ENCODE measurements at places on chromosomes 13 and 19. TPM values are rescaled to one million over a fixed set of nuclear protein-coding genes. Genes with fewer than 3 reads are reported as not detected.

Gene CYP2A13
- total RNA-seq = not detected

Gene VWA8
- 32.0 TPM for total RNA-seq

Gene RFX2
- total RNA-seq = 15.6 TPM

Gene NLRP12
- not detected for total RNA-seq

Gene IRS2
- total RNA-seq = 63.5 TPM

Gene ZNF681
- total RNA-seq = 2.3 TPM

Gene GAS6
- 311 TPM for total RNA-seq

Gene C5AR1
- 0.88 TPM for total RNA-seq

DNA sequence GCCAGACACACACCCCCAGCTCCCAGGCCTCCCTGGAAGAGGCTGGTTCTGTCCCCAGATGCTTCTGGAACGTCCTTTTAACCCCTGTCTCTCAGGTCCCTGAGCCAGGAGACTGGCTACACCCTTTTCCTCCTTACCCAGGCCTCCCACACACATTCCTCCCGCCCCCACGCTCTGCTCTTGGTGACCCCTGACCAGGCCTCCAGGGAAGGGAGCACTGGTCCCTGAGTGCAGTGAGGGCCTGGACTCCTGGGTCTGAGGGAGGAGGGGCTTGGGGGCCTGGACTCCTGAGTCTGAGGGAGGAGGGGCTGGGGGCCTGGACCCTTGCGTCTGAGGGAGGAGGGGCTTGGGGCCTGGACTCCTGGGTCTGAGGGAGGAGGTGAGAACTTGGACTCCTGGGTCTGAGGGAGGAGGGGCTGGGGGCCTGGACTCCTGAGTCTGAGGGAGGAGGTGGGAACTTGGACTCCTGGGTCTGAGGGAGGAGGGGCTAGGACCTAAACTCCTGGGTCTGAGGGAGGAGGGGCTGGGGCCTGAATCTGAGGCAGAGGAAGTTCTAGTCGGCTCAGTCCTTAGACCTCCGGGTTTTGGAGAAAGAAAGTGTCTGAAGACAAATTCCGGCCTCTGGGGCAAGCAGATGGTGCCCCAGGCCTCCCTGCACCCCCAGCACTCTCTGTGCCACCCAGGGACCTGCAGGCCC is 527 bp downstream of the KLK6 start:
- DNase-seq = no peak

DNA sequence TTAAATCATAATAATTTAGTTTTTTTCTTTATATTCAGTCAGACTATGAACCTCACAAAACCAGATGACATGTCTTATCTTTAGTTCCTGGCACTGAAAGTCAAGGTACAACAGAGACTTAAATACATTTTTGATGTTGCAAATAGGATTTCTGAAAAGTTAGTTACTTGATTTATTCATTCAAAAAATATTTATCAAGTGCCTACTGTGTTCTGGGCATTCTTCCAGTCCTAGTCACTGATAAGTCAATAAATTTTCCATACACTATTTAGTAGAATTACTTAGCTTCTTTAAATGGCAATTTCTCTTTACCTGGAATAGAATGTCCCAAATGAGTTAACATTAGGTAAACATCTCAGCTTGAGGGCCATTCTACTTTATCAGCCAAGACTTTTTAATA is 938.3 kb upstream of the PCDH9 start:
- DNase-seq = no peak

- no peak for DNase-seq
These were observed 26.6 kb downstream of the ZNF345 start for GRCh38 chr19:36876993-36877938.

GRCh38 chr19:33226550-33227241 is 1.0 kb upstream of the SLC7A10 start:
- no peak for DNase-seq

DNA sequence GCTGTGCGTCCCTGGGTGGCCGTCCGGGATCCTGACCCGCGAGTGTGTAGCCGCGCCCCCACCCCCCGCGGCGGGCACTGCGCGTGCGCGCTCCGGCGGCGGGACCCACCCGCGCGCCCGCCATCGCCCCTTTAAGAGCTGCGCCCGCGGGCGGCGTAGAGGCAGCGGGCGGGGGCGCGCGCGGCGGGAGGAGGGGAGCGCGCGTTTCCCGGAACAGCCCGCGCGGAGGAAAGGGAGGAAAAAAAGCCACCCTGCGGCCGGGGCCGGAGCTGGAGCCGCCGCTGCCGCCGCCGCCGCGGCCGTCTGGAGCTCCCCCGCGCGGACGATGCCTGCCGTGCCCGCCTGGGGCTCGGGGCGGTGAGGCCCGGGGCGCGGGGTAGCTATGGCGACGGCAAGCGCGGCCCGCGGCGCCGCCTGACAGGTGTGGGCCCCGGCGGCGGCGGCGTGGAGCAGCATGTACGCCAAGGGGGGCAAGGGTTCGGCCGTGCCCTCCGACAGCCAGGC is at the start of gene SSBP4:
SSBP4 (plus strand) TSS at position 204 of the 504 bp plus-strand sequence; CDS start at position 455, 251 bp downstream.
- DNase-seq = peak; percentile 68
